ENCODE measurements at places on chromosomes 6 and 20.

DNA sequence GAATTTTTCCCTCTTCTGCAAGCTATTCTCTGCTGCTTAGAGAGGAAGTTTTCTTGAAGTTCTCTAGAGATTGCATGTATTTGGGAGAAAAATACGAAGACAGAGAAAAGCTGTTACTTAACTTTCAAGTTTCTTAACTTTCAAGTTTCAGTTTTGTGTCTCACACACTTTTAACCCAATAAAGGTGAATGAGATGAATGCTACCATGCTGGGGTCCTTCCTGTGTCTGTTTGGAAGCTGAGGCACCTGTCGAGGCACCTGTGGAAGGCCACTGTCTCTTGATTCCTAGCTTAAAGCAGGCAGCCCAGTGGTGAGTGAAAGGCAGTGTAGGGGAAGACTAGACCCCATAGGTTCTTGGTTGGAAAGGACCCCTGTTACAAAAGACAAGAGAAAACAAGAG, 372.8 kb upstream of the JARID2 start:
- no peak for DNase-seq

- no peak for DNase-seq
Observed at GRCh38 chr6:128282961-128283360, 237.4 kb downstream of the PTPRK start.

DNA sequence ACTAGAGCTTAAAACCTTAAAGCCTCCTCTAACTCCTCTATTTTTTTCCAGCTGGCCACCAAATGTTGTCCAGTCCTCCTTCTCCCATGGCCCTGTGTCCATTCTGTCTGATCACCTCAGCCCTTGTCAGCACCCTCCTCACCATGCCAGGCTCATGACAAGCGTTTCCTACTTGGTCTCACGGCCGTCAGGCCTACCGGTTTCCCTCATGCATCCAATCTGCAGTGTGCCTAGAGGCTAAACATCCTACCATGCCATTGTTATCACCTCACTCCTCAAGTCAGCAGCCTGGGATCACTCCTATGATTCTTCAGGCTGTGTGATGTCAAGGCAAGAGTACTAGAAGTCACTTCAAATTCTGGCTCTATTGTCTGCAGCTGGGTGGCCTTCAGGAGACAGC, 9.6 kb upstream of the TJAP1 start:
- no peak for DNase-seq

- DNase-seq: peak; percentile 64
Observed at GRCh38 chr6:11731423-11731822, 47.2 kb downstream of the ADTRP start.

GRCh38 chr6:130632277-130632676, 194.9 kb upstream of the SMLR1 start:
- no peak for DNase-seq

DNA sequence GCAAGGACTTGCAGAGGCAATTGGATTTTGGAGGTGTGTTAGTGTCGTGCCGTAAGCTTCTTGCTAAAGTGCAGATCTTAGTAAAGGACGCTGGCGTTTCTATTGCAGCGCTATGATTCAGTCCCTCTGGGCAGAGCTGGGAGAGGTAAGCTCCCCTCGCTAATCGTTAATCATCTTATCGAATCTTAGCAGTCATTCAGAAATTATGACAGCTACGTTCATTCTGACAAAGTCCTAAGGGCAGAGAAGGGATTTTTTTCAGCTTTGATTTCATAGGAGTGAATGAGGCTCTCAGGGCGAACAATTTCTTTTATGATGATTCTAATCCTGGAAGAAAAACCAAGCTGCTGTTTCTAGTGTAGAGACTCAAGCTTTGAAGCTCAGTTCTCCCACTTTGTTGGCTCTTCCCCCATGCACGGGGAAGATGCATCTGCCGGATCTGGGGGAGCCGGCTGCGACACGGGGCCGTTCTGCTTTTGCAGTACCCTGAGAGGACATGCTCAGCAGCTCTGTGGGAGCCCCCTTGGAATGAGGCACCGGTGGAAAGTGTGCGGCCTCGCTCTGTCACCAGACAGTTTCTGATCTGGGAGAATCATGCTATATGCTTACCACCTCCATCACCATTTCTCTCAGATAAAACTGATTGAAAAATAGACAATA, 79.1 kb upstream of the SLC22A23 start:
- peak; percentile 95 for DNase-seq

DNA sequence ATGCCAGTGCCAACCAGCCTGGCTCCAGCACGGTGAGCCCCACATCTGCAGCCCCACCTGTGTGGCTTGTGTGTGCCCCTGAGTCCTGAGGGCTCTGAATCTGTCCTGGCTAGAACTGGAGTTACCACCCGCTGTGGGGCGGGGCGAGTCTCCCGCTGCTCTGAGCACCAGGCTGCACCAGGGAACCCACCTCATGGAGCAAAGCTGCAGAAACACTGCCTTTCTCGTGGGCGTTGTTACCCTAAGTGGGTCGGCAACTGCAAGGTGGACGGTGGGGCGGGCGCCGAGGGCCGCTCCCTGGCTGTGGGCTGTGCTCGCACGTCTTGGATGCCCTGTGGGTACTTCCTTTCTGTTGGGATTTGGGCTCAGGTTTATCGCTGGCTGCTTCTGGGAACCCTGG, 12.7 kb upstream of the ZBTB46 start:
- DNase-seq: no peak

- DNase-seq: no peak
Observed at GRCh38 chr6:135464634-135465033, 32.9 kb downstream of the AHI1 start.

DNA sequence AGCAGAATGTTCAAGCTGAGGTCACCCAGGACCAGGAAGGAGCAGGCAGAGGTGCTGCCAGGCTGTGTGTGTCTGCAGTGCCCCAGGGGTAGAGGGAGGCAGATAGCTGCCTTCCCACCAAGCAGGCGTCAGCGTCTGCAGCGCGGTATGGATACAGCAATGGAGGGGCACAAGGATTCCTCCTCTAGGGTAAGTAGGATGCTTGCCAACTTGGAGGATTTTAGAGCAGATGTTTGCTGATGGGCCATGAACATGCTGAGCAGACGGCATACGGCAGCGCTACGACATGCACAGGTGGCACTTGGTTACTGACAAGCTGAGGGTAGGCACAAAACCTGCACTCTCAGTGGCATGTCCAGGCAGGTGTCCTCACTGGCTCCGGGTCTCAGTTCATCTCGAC, 48.1 kb downstream of the PSMG4 start:
- no peak for DNase-seq

- DNase-seq: no peak
Observed at GRCh38 chr6:91387290-91388059, 800.6 kb upstream of the MAP3K7 start.

DNA sequence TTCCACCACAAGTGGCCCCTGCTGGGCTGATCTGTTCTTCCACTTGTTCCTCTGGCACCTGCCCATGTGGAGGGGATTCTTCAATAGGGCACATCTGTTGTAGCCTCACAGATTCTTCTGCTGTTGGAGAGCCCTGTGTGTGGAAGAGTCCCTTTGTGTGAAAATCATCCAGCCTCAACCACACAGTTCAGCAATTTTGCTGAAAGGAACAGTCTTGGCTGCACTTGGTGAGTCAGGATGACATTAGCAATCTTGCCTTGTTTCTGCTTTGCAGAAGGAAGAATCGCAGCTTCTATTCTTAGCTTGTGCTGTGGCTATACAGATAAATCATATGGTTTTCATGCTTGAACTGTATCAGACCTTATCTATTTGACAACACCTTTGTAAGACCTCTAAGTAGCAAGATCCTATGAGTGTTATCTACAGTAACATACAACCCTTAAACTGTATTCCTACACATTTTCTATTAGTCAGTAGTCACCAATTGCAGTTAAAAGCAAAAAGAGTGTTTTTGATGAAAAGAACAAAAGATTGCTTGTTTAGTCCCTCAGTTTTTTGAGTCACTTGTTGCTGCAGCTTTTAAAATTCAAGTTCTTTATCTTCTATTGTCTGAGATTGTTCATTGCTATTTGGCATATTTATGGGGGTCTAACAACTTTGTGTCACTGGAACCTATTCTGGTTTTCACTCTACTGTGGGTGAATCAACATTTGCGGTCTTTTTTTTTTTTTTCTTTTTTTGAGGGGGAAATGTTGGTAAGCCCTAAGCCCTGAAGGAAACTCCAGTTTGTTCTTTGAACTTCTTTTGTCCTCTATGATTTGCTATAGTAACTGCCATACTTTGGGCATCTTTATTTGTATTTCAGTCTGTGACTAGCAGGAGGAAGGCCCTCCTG, 231.6 kb downstream of the TFAP2B start:
- DNase-seq: no peak

DNA sequence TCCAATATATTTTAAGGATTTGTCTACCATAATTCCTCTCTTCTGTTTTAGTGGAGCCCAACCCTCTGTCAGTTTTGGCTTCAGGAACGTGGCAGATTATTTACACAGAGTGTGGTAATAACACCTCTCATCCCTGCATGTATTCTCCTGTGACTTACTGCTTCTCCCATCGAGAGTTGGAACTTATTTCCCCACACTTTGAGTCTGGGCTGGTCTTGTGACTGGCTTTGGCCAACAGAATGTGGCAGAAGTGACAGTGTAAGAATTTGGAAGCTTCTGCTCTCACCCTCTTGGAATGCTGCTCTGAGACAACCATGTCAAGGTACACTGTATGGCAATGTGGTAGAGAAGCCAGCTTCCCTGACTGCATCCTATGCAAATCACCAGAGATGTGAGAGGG, 407.7 kb downstream of the EPM2A start:
- no peak for DNase-seq

DNA sequence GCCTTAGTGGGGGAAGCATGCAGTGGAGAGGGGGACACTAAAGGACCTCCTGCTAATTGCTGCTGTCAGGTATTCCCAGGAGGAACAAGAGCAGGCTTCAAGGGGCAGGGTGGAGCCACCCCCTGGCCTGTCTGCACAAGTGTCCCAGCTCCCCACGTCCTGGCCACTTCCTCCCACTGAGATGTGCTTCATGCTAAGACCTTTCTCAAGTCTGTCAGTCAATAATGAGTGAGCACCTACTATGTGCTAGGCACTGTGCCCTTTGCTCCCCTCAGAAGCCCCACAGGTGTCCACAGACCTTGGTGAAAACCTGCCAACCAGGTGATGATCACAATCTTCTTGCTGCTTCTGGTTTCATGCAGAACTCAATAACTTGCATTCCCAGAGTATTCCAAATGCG, 147.9 kb downstream of the UNC5CL start:
- DNase-seq: no peak

- no peak for DNase-seq
Observed at GRCh38 chr6:20309186-20309585, 92.5 kb upstream of the E2F3 start.

DNA sequence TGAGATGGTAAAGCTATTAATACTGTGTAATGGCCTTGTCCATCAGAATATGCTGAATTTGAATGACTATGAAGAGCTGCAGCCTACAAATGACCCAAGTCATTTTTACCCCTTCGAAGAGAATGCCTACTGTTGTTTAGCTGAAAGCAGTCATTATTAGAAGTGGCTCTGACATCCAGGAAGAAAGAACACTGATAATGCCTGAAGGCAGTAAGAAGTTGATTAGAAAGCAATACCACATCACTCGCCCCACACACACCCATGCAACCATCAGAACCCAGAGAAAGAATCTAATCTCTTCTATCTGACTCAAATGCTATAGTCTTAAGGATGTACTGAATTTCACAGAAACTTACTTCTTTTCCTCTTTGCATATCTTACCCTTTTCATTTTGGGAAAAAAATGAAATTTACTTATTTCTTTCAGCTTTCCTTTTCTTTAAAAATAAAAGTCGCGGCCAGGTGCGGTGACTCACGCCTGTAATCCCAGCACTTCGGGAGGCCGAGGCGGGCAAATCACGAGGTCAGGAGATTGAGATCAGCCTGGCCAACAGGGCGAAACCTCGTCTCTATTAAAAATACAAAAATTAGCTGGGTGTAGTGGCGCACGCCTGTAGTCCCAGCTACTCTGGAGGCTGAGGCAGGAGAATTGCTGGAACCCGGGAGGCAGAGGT, 61.0 kb downstream of the ARHGAP18 start:
- no peak for DNase-seq

DNA sequence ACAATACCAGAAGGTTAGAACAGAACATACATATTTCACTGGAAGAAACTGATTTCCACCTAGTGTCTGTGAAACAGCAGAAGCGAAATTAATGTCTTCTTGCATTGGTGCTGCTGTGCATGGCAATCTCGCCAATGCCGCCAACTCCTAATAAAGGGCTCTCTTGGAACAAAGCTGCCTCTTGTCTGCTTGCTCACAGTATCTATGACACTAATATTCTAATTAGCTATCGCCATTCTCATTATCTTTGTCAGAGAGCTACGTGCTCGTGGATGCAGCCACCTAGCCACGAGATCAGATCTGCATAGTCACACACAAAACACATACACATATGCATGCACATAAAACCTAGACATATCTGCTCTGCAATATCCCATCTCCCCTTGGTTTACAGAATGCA, 145.9 kb upstream of the OLIG3 start:
- DNase-seq: no peak

DNA sequence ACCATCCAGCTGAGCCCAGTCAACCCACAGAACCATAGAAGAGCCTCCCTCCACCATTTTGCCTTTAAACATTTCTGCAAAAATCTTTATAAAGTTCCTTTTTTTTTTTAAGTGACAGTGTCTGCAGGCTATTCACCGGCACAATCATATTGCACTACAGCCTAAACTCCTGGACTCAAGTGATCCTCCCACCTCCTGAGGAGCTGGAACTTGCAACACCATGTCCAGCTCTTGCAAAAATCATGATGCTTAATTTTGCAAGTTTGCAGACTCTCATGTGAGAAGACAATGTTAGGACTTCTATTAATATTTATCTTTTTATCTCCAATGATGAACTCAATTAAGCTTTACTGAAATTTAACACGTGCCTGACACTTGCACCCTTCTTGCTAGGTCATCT, 88.8 kb downstream of the INSM1 start:
- DNase-seq: no peak

- peak; percentile 61 for DNase-seq
Observed at GRCh38 chr6:147508042-147508865, at the start of gene SAMD5. Gene SAMD5 (plus strand): TSS chr6:147508690. CDS start chr6:147508929, 239 bp downstream.

DNA sequence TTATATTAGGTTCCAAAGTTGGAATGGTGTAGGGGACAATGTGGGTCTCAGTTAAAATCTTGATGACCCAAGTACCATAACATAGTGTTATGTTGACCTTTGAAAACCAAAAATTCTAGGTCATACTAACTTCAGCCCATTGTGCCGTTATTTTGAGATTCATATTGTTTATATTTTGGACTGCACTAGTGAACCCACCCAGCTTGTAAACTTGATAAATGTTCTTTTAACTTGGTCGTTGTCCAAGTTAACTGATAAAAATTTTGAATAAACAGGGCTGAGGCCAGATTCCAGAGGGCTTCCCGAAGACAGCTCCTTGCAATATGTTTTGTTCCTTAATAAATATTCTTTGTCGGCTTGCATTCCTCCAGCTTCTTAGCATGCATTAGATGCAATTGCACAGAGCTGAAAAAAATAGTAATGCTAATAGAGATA, 90.3 kb downstream of the BCAS1 start:
- no peak for DNase-seq

GRCh38 chr20:54221996-54222890, 14.4 kb downstream of the PFDN4 start:
- DNase-seq: no peak

Data from small intestine (tissue), 16 donors.